ENCODE measurements at places on chromosomes 4 and X.
A peak's percentile ranks its signal among the peaks of the same experiment; 100 is the strongest.

DNA sequence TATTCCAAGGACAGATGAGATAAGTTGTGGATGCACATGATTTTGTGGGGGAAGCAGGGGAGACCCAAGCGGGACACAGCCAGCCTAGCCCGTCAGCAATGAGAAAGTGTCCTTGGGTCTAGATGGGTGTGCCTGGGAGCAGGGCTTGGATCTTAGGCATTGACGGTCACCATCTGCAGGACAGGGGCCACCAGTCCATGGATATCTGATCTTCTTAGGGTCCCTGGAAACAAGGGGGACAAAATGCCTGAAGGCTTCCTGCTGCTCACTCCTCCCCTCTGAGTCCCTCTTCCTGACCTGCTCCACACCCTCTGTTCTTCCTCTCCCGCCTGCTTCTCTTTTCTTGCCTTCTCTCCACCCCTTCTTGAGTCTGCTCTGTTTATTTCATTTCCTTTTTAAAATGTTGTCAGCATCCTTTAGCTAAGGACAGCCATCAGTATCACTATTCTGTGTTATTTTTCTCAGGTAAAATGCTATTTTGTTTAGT, 298.4 kb downstream of the RAPGEF2 start:
- no peak for DNase-seq

DNA sequence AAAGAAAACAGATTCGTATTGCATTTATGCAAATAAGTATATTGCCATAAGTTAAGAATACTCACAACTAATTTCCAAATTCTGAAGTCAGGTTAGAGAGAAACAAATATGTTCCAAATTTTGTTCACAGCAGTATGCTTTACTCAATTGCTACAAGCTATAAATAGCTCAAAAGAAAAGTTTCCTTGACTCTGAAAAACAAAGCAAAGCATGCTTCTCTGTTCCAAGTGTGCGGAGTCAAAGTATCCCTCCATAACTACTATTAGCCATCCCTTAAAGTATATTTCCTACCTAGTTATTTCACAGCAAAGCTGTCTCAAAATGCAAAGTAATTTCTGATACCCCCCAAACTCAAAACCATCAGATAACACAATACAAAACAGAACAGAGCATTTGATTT, 47.3 kb downstream of the MGST2 start:
- DNase-seq = no peak

GRCh38 chrX:154369449-154370299, 4.8 kb downstream of the FLNA start:
- DNase-seq = peak; percentile 83

GRCh38 chrX:21948897-21949578, 8.5 kb downstream of the SMS start:
- no peak for DNase-seq

DNA sequence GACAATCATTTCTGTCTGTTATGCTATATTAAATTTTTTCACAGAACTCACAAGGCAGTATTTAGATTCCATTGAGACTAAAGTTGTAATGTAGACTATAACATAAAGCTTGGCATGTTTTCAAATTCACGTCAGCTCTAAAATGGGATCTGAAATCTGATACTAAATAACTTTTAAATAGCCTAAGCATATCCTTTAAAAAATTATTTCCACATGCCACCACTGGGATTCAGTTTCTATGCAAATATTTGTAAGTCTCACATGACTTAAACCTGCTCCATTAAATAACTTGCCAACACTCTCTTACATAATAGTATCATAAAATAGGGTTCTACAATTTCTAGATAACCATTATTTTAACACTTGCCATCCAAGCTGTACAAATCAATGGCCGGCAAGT, 32.4 kb downstream of the KLHL8 start:
- DNase-seq = no peak

DNA sequence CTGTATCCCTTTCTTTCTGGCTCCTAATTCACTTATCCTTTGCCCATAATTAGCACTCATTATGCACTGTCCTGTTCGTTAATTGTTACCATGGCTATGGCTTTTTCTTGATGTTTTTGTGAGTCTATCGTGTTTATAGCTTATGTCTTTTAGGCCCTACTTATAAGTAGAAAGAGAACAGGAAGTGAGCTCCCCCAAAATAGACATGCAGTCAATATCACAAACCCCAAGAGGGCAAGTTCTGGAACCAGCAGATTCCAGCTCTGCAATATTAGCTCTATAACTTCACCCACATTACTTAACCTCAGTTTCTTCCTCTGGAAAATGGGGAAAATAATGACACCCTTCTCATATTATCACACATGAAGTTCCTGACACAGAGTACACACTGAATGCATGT, 7.4 kb upstream of the HS3ST1 start:
- no peak for DNase-seq

DNA sequence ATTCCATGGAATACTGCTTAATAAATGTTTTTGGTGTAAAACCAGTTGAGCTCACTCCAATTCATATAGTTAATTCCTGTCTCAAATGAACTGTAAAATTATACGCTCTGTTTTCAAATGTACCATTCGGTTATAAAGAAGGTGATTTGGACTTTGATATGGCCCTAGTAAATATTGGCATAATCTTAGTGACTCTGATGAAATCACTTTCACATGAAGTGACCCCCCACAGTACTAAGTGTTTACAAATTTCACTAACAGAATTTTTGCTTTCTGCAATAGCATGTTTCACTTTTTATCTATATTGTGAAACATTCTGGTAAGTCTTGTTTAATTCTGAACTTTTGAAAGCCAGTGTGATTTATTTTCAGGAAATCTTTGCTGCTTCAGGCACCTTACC, 10.9 kb downstream of the GC start:
- no peak for DNase-seq

DNA sequence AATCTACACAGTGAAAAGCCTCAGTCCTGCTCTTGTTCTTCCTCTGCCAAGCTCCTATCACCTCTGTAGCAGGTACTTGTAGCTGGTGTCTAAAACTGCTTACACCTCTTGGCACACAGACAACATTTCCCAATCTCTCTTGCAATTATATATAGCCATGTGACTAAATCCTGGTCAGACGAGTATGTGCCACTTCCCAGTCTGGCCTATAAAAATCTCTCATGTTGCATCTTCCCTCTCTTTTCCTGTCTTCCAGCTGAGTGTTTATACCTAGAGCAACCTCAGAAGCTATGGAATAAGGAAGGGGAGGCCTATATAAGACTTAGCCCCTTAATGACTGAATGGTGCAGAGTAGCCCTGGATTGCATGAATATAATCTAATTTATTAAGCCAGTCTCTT, 105.8 kb downstream of the RNF150 start:
- no peak for DNase-seq

- no peak for DNase-seq
Observed at GRCh38 chrX:10773318-10773717, 152.9 kb upstream of the MID1 start.

- no peak for DNase-seq
Observed at GRCh38 chr4:152158225-152158624, 377.7 kb downstream of the FBXW7 start.

- no peak for DNase-seq
Observed at GRCh38 chrX:28609003-28609402, 21.8 kb downstream of the IL1RAPL1 start.

GRCh38 chrX:105662248-105662647, 160.1 kb upstream of the NRK start:
- no peak for DNase-seq

- DNase-seq = no peak
Observed at GRCh38 chr4:22031423-22031822, 82.9 kb upstream of the KCNIP4 start.

GRCh38 chrX:56746996-56747395, 18.0 kb downstream of the NBDY start:
- DNase-seq = no peak

GRCh38 chrX:23194885-23195554, 139.6 kb upstream of the PTCHD1 start:
- no peak for DNase-seq

DNA sequence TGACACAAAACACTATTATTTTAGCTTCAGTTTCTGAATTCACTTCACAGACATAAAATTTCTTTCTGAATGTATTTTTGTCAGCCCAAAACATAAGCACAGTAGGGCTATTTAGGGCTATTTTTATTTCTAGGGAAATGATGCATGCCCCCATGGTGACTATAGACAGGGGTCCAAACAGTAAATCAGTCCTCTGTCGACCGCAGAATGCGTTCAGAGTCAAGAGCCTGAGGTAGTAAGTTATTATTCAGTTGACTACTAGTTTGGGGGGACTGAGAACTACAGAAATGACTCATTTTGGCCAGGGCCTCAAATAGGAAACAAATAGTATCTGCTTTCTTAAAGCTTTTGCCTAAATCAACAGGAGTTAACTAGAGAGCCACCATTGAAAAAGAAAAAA, 414.4 kb downstream of the AFF2 start:
- no peak for DNase-seq

DNA sequence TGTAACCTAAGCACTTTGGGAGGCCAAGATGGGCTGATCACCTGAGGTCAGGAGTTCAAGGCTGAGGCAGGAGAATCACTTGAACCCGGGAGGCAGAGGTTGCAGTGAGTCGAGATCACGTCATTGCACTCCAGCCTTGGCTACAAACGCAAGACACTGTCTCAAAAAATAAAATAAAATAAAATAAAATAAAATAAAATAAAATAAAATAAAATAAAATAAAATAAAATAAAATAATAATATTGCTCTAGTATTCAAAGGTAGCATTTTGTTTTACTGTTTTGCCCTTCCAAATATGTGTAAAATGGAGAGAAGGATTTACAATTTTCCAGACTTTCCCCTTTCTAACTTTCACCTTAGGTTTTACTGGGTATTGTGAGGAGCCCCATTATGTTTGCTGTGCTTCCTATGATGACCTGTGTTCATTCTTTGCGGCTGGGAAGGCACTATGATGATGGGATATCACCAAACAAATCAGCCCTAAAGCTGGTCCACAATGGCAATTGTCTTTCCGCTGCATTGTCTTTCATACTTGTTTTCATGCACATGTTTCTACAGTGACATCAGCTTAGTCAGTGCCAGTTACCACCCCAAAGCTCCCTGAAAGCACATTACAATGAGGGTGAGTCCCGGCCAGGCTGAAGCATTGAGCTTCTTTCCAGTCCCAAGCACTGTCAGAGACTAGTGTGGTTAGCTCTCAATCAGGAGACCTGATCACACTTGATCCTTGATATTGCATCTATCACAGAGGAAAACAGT, 50.8 kb downstream of the DTHD1 start:
- DNase-seq = no peak

DNA sequence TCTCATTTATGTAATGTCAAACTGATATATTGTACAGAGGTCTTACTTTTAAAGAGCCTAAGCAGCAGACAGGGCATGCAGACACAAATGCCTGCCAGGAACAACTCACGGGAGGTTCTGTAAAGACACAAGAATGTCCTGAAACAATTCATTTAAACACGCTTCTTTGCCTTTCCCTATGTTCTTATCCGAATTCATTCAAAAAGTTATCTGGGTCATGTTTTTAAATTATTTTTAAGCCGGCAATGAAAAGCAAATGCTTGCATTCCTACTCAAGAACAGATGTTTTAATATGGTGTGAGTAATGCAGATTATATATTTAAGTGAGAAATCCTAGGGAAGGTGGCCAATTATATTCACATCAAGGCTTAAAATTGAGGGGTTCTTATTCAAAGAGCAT, 192.6 kb downstream of the PDGFC start:
- DNase-seq = no peak
